Fibroblast of villous mesenchyme (primary cell): ENCODE measurements at places on chromosomes 5 and 9. TPM values are rescaled to one million over a fixed set of nuclear protein-coding genes. Genes with fewer than 3 reads are reported as not detected.

- DNase-seq: peak; percentile 85
Measured at GRCh38 chr9:72441848-72442607, 77.0 kb upstream of the ZFAND5 start.

DNA sequence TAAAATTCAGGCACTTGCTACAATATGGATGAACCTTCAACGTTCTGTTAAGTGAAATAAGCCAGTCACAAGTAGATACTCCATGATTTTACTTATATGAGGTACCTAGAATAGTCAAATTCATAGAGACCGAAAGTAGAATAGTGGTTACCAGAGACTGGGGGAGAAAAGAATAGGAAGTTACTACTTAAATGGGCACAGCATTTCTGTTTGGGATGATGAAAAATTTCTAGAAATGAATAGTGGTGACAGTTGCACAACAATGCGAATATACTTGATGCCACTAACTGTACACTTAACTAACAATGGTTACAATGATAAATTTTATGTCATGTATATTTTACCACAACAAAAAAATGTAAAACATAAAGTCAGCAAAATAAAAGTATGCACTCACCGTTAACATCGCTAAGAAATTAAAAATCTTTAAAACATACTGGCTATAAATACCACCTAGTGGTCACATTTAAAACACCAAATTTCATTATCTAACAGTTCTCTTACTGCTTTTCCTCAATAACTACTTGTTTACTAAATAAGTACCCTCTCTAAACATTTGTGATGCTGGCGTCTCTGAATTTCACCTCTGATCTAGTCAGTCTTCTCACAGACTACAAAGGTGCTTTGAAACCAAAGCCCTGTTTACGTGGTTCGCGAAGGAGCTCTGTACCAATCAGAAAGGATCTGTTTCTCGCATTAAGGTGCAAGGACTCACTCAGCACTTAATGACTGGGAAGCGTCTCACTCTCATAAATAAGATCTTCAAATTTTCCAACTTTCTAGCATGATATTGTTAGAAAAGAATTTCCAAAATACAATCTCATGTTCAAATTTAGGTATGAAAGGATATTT is 22.7 kb downstream of the KIF3A start:
- DNase-seq: peak; percentile 23

- DNase-seq: no peak
Measured at GRCh38 chr5:139488260-139488659, 5.7 kb upstream of the STING1 start.

DNA sequence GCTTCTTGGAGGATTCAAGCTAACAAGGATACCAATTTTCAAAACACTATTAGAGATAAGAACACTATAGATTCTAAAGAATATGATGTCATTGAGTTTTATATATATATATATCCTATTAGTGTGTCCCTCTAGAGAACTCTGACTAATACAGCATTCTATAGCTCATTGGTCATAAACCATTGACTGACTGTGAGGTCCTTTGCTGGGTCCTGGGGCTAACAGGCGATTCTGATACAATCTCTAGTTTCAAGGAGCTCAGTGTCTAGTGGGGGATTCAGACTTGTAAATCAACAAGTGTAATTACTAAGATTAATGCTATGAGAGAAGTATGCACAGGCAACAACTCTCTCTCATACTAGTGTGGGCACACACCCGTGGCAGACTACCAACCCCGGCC is 234.5 kb downstream of the DENND1A start:
- DNase-seq: no peak

GRCh38 chr9:16720386-16720785 is 150.1 kb downstream of the BNC2 start:
- DNase-seq: no peak

DNA sequence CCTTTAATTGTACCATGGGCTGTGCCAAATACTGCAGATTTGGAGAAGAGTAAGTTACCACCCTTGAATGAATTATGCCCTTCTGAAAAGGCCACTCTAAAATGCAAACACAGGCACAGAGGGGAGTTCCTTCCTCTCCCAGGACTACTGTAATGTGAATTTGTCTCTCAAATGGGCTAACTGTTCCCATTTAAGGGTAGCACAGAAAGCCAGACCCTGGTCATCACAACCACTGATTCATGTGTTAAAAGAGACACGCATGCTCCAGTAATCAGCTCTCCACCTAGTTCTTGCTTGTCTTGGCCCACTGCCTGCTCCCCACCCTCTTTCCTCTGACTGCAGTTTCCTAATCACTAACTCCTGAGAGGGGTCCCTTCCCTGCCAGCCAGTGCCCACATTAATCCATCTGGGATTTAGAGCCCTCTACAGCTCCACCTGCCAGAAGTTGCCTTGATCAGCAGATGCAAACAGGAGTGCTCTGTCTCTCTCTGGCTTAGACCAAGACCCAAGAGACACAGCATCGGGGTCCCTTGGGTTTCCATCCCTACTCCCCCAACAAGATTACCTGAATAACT is 382.4 kb downstream of the TMEM167A start:
- DNase-seq: no peak

DNA sequence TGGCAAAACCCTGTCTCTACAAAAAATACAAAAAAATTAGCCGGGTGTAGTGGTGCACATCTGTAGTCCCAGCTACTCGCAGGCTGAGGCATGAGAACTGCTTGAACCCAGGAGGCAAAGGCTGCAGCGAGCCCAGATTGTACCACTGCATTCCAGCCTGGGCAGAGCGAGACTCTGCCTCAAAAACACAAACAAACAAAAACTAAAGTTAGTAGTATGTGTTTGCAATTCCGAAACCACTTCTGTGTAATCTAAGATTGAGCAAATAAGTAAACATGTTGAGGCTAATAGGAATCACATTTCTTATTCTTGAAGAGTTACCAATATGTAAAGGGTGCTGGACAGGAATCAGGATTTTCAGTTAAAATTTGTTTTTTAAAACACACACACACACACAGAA is 70.0 kb upstream of the SUSD1 start:
- DNase-seq: no peak

GRCh38 chr9:136621734-136622093 is 41.0 kb upstream of the EGFL7 start:
- DNase-seq: no peak

DNA sequence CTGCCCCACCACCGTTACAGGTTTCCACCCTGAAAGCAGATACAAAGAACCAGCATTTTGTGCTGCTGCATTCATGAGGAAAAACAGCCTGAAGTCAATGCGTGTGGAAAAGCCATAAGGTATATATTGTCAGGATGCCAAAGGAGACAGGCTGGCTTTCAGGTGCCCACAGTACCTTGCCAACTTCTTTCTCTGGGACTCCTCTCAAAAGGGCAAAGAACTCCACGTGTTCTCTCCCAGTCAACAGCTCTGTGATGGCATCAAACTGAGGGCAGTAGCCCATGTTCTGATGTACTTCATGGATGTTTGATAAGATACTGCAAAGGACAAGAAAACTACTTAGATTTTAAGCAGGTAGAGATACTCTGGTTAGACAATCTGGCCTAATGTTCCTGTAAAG is 24.3 kb downstream of the NIPSNAP3B start:
- no peak for DNase-seq

DNA sequence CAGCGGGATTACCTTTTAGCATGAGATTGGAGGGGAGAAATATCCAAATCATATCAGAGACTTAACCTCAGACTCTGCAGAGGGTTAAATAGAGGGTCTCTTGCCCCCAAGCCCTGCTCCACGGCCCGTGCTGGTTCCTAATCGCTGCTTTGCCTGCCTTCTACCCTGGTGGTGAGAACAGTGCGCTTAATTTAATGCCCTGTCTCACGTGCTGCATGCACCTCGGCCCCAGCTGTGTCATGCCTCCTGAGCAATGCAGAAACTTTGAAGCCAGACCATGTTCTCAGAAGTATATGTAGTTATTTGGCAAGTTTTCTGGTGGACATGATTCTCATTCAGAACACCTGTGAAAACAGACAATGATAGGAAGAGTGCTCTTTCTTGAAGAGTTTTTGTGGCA is 1.4 kb downstream of the OTULIN start:
- peak; percentile 44 for DNase-seq

GRCh38 chr5:50564079-50564478 is 102.4 kb upstream of the PARP8 start:
- no peak for DNase-seq

GRCh38 chr5:82521431-82522051 is 243.4 kb upstream of the RPS23 start:
- no peak for DNase-seq

DNA sequence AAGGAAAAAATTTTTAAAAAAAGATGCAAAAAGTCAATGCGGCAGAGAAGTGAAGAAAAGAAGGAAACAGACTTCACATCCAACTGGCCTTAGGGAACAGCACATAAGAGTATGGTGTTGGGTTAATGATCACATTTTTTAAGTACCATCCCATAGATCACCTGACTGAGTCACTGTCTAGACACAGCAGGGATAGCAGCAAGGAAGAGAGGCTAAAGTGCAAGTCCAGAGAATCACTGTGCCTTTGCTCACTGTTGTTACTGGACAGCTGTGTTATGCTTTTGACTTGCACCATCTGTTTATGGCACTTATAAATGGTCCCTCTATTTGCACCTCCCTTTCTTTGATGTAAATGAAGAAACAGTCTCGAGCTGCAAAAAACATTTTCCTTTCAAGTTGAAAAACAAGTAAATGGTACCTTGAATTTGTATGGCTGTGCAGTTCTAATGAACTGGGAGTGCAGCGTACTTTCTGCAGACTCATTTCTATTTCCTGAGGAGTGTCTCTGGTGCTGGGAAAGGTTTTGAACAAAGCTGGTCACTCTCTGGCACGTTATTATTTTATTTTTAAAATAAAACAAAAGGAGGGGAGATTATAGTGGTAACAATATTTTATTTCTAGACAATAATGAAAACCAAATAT is 84.2 kb downstream of the TRPM6 start:
- no peak for DNase-seq

- DNase-seq: peak; percentile 94
Measured at GRCh38 chr9:5843794-5844471, 11.0 kb upstream of the ERMP1 start.

DNA sequence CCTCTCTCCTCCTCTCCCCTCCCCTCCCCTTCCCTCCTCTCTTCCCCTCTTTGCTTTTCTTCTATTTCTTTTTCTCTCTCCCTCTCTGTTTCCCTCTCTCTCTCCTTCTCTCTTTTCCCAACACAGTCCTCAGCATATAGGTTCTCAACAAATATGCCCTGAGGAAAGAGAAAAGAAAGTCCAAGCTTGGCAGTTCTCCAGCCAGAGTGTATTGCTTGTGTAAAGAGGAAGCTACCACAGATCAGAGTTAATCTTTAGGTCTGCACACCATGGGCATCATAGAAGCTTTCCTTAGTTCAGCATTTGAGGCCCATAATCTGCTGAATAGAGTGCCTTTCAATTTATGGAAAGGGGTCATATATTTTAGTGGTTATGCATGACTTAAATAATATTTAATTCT is 382.8 kb upstream of the WWC1 start:
- DNase-seq: no peak

GRCh38 chr5:141933151-141933550 is 9.5 kb downstream of the DELE1 start:
- DNase-seq: no peak

DNA sequence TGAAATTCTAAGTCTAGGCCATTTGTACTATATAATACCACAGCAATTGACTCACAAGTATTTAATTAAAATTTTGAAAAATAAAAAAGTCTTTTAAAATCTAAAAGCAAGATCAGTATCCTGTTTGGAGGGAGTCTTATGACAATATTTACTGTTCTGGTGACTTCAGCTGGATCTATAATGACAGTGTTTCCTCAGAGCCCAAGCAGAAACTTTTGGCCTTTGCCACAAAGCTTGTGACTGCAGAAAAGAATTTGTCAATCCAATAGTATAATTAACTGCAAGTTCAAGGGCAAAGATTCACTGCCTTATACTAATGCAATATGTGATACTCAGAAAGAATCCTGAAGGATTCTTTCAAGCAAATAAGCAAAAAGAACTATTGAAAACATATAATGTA is 49.6 kb upstream of the RAPGEF6 start:
- peak; percentile 36 for DNase-seq

DNA sequence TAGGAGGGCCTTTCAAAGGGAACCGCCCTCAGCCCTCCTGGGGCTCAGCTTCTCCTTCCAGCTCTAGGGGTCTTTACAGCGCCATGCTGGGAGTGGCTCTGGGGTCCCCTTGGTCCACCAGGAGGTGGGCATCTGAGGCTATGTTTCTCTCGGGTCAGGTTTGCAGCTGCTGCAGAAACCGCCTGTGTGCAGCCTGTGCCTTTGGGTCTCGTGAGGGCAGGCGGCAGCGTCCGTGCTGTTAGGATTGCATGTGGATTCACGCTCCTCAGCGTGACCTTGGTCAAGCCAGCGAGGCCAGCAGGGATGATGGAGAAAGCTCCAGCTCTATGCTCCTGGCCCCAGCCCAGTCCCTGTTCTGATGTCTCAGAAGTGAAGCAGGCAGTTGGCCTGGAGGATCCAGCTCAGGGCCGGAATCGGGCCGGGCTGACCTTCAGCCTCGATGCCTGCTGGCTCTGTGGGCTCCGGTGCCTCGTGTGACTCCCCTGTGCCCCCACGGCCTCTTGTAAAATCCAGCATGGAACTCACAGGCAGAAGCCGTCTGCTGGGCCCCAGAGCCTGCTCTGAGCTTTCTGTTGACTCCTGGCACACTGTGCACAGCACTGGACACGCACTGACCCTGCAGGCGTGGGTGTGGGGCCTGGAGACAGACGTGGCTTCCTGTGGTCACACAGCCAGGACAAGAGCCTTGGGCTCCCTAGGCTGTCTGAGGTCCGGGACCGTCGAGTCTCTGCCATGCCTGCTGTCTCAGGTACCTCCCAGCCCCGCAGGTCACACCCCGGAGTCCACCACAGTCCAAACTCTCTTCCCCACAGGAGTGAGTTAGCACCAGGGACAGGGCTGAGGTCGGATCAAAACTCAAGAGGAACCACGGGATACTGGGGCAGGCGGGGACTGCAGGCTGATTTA is 54.3 kb downstream of the TRIP13 start:
- DNase-seq: no peak

GRCh38 chr9:90870621-90871326 is 69.2 kb downstream of the SYK start:
- DNase-seq: peak; percentile 50

GRCh38 chr5:140366589-140367255 is 6.7 kb downstream of the SLC4A9 start:
- no peak for DNase-seq

DNA sequence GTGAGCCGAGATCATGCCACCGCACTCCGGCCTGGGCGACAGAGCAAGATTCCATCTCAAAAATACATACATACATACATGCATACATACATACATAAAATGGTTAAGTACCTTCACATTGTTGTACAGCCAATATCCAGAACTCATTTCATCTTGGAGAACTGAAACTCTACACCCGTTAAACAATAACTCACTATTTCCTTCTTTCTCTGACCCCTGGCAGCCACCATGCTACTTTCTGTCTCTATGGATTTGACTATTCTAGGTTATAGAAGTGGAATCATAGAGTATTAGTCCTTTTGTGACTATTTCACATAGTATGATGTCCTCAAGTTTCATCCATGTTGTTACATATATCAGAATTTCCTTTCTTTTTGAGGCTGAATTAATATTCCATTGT is 9.6 kb upstream of the KIF27 start:
- DNase-seq: no peak

Gene SOHLH1
- not detected in 2 replicates for total RNA-seq

Gene GAS1
- total RNA-seq: 29.3 and 136 TPM in 2 replicates

Gene GRM6
- total RNA-seq: not detected in 2 replicates

Gene URM1
- total RNA-seq: 29.8 and 33.8 TPM in 2 replicates

Gene MLANA
- total RNA-seq: not detected in 2 replicates

Gene AFAP1L1
- 10.8 and 11.9 TPM in 2 replicates for total RNA-seq

Gene PPP3R2
- not detected in 2 replicates for total RNA-seq

Gene FAM78A
- under 0.01 and 0.43 TPM in 2 replicates for total RNA-seq

Gene ARHGEF37
- total RNA-seq: 0.43 and 0.64 TPM in 2 replicates
